ENCODE measurements at places on chromosomes 5 and 9. TPM values are rescaled to one million over a fixed set of nuclear protein-coding genes. Genes with fewer than 3 reads are reported as not detected.

DNA sequence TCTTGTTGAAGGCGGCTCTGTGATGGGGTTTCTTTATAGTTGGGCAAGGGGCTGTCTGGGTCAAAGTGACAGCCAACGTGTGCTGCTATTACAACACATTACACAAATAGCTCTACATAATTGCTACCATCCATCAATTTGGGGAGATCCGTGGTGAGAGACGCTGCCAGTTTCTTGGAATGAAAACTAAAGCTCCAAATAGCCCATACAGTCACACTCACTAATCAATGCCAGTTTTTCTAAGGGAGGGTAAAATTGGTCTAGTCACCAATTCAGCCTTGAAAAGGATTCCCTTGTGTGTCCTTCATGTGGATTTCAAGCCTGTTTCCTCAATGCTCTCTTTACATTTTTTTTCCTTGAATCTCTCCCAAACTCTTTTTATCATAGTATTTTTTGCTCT lies 343.3 kb upstream of the KLF4 start:
- DNase-seq = no peak

GRCh38 chr5:45695804-45696156 lies 400 bp downstream of the HCN1 start:
- DNase-seq = no peak

- no peak for DNase-seq
Observed at GRCh38 chr9:88950341-88951154, 40.7 kb upstream of the S1PR3 start.

DNA sequence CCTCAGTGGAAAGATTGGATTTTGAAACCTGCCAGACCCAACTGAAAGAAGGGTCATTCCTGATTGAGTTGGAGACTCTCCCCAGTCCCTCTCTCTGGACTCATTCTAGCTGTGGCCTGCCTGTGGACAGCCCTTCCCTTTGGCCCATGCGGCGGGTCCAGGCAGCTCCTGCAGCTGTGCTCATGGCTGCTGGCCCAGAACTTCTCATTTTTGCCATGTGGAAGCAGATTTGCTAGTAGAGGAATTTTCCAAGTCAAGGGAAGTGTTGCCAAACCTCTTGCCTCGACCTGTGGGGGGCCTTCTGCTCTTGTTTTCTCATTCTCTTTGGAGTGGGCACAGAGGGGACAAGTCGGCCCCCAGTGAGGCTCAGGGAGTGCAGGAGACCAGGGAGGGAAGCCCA lies 89.2 kb downstream of the ANKRD33B start:
- peak; percentile 77 for DNase-seq

DNA sequence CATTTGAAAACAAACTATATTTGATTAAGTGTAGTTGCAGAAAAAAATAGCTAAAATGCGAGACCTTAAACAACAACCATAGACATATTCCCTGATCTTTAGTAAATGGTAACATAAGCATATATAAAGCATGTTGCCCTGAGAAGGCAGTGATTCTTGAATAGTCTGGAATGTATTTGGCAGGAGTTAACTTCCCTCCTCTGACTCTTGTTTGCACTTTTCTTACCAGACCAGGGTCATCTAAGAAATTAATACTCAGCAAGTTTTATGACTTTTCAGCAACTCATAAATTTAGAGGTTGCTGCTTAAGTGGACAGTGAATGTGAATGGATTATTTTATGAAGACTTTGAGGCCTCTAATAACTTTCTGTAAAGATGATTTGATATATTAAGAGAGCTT lies 55.3 kb upstream of the NUDT12 start:
- DNase-seq = no peak

- no peak for DNase-seq
Observed at GRCh38 chr9:38347271-38347671, 45.2 kb upstream of the ALDH1B1 start.

- DNase-seq = no peak
Observed at GRCh38 chr5:93691997-93692396, 49.4 kb downstream of the POU5F2 start.

DNA sequence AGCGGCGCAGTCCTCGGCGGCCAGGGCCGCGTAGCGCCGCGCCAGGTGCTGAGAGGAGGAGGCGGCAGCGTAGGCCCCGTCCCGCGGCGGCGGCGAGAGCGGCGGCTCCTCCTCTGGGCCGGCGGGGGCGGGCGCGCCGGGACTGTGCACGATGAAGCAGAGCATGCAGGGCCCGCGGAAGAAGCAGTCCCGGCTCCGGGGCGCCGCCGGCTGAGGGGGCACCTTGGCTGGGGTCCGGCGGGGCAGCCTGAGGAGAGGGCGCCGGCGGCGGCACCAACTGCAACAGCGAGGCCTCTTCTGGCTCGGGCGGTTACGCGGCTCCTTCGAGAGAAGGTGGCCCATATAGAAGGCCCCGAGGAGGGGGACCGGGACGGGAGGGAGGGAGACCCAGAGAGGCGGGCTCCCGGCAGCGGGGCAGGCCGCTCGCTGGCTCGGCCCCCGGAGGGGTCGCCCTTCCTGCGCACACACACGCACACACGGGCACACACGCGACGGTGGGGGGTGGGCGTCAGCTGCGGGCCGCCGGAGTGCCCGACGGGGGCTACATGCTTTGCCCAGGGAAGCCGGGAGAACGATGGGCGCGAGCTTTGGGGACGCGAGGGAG lies 446 bp downstream of the FBXL17 start:
- DNase-seq = peak; percentile 82

- no peak for DNase-seq
Observed at GRCh38 chr5:142590451-142591231, 95.2 kb downstream of the FGF1 start.

DNA sequence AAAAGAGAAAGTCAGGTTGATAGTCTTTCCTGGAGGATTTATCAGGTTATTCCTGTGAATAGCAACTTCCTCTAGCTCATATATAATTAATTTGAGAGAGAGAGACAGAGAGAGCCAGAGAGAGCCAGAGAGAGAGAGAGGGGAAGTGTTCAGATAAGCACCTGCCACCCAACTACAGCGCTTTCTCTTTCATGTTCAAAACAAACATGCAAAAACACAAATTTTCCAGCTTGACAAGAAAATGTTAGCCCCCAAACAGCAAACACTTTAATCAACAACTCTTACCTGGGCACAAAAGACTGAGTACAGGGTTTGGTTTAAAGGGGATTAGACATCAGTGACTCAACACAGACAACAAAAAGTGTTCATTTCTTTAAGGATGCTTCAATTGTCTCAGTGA lies 61.7 kb upstream of the PLPP6 start:
- DNase-seq = no peak

DPP7 gene
- total RNA-seq = 127 TPM

MAMDC2 gene
- 18.5 TPM for total RNA-seq

FCN2 gene
- not detected for total RNA-seq

ANKRD31 gene
- total RNA-seq = 0.53 TPM

Data from sciatic nerve (tissue), 2 donors.